Stimulated activated CD8-positive, alpha-beta memory T cell treated with anti-CD3 and anti-CD28 coated beads, Interleukin-4, amount 100 ng/mL, for 1 hour (primary cell): ENCODE measurements at places on chromosomes 3 and 15.

GRCh38 chr15:68285259-68285980 is 7.9 kb downstream of the FEM1B start:
- no peak for DNase-seq

DNA sequence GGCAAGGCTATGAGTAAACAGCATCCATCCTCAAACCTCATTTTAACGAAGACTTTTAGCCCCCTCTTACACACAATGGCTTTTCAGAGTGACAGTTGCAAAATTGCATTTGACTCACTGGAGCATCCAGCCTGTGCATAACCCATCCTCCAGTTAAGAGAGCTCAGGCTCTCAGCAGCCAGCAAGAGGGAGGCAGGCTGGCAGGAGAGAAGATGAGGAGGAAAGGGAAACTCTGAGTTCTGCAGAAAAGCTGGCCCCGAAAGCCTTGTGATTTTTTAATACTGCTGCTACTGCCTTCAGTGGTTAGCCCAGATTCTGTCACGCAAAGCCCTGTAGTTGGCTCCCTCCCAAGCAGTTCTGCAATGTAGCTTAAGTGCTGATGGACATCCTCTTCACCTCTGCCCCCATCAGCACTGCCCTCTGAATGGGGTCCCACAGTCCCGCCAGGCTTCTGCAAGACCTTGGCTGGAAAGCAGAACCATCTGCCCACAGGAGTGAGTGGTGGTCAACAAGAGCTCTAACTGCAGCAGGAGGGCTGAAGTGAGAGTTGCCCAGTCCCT is 371.3 kb downstream of the EPHB1 start:
- DNase-seq, result no peak

- no peak for DNase-seq
Measured at GRCh38 chr3:188635258-188636042, 481.5 kb downstream of the LPP start.

DNA sequence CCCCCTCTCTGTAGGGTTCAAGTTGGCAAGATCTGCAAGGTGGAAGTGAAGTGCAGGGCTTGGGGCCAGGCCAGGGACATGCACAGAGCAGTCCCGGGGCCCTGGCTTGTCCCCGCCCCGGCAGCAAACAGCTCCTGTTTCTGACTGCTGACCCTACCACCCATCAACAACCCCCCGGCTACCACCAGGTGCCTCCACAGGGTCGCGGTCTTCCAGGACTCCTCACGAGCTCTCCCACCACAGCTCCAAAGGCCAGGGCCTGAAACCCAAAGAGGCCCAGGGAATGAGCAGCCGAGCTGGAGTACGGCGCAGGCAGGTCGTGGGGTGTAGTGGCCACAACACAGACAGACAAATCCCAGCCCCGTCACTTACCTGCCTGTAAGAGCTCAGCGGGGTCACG is 121.3 kb upstream of the SMAD3 start:
- DNase-seq, result no peak

DNA sequence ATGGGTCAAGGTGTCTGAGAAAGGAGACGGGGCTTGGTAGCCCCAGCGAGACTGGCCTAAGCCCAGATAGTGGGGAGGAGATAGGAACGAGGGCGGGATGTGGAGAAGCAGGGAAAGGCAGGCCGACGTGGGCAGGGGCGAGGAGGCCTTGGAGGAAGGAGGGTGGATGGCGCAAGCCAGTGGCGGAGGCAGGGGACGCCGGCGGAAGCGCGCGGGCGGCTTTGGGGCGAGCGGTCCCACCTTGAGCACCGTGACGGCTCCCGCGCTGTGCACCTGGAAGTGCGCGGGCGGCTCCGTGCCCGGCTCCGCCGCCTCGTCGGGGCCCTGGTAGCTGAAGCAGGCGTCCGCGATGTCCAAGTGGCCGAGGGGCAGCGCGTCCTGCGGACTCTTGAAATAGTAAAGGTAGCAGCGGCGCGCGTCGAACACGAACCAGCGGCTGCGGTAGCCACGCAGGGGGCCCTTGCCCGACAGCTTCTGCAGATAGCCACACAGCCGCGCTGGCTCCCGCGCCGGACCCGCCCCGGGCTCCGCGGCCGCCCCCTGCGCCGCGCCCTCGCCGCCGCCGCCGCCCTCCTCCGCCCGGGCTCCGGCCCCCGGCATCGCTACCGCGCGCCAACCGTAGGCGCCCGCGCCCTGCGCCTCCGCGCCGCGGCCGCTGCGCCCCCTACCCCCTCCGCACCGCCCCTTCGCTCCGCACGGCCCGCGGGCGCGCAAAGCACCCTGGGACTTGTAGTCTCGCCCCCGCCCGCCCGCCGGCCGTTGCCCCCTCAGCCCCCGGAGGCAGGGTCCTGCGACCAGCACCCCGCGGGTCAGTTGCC is at the start of gene TBC1D2B:
Gene TBC1D2B, minus strand, starts transcription at position 659 of the 818 bp plus-strand sequence. Its CDS starts 59 bp downstream, at position 600.
- no peak for DNase-seq

DNA sequence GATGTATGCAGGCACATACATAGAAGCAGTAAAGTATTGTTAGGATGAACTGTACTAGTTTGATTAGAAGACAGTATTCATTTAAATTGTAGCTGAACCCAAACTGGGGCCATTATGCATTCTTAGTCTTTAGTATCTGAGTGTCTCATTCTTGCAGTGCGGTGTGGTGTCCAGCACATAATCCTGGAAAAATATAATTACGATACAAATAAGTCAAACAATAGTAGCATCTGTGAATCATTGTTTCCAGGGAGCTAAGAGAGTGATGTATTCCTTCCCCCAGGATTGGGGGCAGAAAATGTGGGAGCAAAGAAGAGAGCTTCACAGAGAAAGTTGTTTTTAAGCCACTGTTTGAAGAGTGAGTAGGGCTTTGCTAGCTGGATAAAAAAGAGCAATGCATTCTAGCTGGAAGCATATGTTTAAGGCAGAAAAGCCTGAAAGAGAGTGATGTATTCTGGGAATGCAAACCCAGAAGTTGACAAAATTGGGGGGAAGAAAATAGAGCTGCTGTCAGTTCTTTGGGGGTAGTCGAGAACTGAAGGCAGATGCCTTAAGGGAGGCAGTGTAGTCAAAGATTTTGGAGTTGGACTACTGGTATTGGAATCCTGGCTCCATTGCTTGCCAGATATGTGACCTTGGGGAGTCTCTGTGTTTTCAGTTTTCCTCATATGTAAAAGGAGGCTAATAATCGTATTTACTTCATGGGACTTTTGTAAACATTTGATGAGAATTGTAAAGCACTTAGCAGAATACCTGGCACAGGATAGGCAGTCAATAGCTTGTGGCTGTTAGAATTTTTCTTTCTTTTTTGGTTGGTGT is 14.1 kb downstream of the SLMAP start:
- no peak for DNase-seq

DNA sequence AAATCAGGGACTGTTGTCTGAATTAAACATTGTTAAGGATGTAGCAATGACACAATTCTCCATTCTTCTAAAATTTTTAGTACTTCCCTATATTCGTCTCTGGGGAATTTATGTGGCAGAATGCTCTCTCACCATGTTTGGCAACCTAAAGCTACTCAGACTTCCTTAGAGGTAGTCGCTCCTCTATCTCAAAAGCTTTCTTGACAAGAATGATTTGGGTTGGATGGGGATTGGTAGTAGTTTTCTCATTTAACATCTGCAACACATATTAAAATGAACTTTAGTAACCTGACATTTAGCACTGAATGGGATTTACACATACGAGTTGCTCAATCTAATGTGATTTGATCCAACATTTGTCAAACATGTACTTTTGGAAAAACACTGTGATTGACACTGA is 233.3 kb downstream of the RBMS3 start:
- no peak for DNase-seq

DNA sequence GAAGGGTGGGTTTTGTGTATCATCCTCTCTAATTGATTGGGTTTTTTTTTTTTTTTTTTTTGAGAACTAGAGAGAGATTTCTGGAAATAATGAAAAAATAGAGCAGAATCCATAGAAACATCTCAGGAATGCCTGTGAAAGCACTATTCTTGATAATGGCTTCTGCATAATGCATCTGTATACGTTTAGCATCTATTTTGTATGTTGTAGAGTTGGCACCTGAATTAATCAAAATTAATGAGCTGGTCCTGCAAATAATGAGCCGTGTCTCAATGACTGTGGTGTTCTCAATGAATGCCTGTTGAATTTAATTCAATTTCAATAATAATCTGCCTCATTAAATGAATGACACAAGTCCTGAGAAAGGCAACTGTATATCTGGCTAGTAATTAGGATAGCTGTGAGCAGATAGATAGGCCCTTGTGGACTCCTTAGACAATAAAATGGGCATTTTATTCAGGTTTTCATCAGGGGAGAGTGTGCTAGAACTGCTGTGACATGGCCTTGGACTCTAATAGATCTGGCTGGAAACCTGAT is 70.5 kb upstream of the WDR72 start:
- DNase-seq, result no peak

DNA sequence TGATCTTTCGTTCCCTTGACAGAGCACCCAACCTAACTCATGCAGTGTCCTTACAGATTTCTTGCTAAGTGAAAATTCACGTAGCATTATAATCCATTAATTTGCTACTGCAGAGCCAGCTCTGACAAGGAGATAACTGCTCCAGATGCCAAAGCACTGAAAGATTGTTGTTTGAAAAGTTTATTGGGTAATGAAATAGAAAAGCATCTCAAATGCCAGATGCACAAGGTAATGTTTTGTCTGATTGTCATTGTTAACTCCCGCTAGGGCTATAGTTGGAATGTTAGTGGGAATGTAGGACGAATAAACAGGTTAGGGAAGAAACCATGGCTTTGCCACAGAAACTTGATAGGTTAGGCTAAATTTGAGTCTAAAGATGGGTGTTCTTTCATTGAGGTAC is 20.2 kb upstream of the SLC2A2 start:
- no peak for DNase-seq

DNA sequence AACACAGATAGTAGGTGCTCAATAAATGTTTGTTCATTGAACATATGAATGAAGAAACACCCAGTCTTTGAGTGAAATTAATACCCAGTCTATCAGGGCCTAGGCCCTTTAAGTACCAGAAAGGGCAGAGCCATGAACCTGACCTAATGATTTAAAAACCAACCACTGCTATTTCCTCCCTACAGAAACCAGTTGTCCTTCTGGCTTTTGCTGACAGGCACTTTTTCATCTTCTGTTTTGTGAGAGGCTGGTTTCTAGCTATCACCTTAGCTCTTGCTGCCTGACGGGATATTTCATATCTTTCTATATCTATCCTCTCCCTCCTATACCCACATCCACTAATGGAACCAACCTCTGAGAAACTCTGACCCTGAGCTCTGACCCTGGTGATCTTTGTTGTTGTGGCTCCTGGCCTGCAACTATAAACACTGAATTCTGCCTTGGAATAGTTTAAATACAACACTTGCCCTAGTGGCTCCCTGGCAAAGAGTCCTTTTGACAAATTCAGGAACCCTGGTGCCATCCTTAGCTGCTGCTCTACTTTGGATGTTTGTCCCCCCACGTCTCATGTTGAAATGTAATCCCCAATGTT is 4.1 kb upstream of the AHSG start:
- DNase-seq, result no peak

- no peak for DNase-seq
Measured at GRCh38 chr15:63944681-63944955, 101.7 kb downstream of the DAPK2 start.

- no peak for DNase-seq
Measured at GRCh38 chr15:49721091-49721490, 100.2 kb downstream of the DTWD1 start.

- DNase-seq, result no peak
Measured at GRCh38 chr15:68499620-68500312, 67.8 kb upstream of the ITGA11 start.

DNA sequence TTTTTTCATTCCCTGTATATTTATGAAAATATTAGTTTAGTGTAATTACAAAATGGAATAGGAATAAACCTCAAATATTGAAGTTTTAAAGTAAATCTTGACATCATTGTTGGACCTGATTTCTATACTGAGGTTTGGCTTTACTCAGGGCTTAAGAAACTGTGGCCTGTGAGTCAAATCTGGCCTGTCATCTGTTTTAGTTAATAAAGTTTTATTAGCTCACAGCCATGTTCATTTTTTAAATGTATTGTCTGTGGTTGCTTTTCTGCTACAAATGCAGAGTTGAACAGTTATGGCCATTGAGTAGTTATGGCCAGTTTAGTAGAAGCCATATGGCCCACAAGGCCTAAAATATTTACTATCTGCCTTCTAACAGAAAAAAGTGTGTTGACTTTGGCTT is 80.7 kb downstream of the DIPK2A start:
- DNase-seq, result no peak

GRCh38 chr3:179292450-179292849 is 30.4 kb upstream of the ZNF639 start:
- no peak for DNase-seq

GRCh38 chr15:40051616-40052415 is 12.8 kb upstream of the SRP14 start:
- no peak for DNase-seq

GRCh38 chr3:184336547-184337398 is 627 bp upstream of the FAM131A start:
- DNase-seq, result no peak

DNA sequence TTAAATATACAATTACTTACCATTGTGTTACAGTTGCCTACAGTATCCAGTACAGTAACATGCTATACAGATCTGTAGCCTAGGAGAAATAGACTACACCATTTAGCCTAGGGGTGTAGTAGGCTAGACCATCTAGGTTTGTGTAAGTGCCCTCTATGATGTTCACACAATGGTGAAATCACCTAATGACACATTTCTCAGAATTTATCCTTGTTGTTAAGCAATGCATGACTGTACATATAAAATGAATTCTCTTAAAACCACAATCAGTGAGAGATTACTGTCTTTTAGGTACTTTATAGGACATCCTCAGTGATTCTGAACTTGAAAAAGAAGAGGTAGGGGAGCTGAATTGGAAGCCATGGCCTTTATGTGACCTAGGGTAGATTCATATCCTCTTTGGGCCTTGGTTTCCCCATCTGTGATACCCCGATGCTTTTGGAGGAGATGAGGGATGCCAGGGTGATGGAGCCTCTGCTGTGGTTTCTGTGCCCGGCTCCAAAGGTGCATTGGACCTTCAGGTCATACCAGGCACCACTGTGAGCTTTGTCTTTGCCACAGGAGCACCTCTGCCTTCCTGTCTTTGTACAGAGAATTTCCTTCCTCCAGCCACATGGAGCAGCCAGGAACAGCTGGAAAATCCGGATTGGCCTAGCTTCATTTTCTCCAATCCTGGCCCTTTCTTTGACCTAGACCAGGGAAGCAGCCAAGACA is 51.9 kb upstream of the FLNB start:
- no peak for DNase-seq

- DNase-seq, result no peak
Measured at GRCh38 chr15:74432271-74432967, 1.3 kb downstream of the SEMA7A start.

GRCh38 chr3:107421170-107421792 is 44.0 kb downstream of the CCDC54 start:
- no peak for DNase-seq

- no peak for DNase-seq
Measured at GRCh38 chr3:82306189-82306588, 544.7 kb upstream of the GBE1 start.

DNA sequence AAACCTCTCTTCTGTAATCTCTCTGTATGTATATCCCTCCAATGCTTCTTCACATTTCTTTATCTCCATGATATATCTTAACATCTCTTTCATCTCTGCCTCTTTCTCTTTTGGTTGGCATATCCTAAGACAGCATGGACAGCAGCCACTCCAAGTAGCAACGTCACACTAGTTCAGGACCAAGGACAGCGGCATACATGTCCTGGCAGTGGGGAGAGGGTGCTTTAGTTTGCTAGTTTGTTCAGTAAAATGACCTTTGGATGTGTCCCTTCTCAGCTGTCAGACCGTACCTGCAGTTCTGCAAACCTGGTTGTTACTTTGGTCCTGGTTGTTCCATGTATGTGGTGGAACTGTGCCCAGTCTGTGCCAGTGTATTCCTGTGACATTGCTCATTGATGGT is 225.6 kb upstream of the ROPN1 start:
- no peak for DNase-seq

- DNase-seq, result no peak
Measured at GRCh38 chr15:60385620-60386552, 11.9 kb downstream of the ANXA2 start.
